Activated T-cell treated with anti-CD3 and anti-CD28 coated beads, Interleukin-2, amount 50 U/mL, for 72 hours (primary cell): ENCODE measurements at places on chromosomes 13 and 19. TPM values are rescaled to one million over a fixed set of nuclear protein-coding genes. Genes with fewer than 3 reads are reported as not detected.
A peak's percentile ranks its signal among the peaks of the same experiment; 100 is the strongest.

- H3K27me3 ChIP-seq = no peaks in the 10 kb centered on the region
- no peak overlapping the region for H3K27ac ChIP-seq
- peak; percentile 36 for DNase-seq
Observed at GRCh38 chr19:9406798-9407352, 28.5 kb downstream of the ZNF266 start.

Gene ZNF700
- total RNA-seq = 17.2 TPM

DNA sequence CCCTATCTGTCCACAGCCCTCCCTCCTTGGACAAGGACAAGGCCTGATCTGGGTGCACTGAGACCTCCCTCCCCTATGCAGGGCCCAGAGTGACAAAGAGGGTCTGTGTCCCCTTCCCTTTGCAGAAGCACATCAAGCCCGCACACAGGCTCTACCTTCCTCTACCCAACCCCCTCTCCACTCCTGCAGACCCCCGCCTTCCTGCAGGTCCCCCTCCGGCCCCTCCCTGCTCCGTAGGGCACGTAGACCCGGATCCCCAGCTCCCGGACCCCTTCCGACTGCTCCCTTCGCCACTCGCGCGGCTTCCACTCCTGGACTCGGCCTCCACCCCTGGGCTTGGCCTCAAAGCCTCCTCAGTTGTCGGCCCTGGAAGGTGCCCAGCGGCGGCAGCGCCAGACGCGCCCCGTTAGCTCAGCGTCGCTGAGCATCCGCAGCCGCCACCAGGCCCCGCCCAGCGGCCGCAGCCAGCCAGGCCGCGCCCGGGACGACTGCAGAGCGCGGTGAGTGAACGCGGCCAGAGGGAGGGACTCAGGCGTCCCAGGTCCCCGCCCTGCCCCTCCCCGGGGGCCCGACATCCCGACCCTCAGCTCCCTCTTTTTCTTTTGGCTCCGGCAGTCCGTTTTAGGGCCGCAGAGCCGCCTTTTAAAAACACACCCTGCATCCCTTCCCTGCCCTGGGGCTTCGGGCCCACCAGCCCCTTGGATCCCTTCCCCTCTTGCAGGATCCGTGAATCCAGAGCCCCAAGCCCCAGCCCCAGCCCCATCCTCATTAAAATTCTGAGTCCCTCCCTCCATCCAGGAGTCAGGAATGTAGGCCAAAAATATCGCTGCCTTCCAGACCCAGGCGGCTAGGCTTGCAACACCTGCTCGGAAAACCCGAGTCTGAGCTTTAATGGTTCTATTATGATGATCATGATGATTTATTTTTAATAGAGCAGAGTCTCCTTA, 1.5 kb upstream of the MYADM start:
- DNase-seq = peak; percentile 79
- peak overlapping the region; percentile 66 for H3K27ac ChIP-seq
- H3K36me3 ChIP-seq = peaks cover 4% of the 10 kb centered on the region

DNA sequence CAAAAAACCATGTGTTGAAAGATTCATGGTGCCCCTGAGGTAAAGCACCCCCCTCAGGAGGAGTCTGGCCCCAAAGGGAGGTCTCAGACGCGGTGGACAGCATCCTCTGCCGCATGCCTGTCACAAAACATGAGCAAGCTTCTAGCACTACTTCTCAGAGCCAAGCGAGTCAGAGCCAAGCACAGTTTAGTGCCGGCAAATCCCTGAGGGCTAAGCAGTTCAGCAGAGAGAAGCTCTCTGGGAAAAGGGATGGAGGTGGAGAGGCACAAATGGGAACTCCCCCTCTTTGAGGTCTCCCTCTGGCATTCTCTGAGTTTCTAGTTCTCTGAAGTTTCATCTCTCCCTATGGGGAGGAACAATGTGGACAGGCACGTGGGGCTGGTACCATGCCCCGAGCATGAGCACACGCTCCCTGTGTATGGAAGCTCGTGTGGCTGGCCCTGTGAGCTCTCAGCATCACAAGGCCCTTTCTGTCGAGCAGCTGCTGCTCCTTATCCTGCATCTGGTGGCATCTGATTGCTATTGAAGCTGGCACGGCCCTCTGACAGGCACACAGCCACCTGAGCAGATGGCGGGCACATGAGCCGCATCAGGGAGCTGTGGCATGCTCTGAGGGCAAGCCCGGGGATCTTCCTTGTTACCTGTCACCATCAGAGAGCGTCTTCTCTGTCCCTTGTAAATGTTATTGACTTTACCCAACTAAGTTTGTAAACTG, 325.1 kb downstream of the SLC7A1 start:
- no peak overlapping the region for H3K27ac ChIP-seq
- H3K4me3 ChIP-seq = no peak overlapping the region
- no peaks in the 10 kb centered on the region for H3K4me1 ChIP-seq
- H3K36me3 ChIP-seq = no peaks in the 10 kb centered on the region

Gene RASIP1
- 0.53 TPM for total RNA-seq

GRCh38 chr13:50910485-50910805, 854 bp downstream of the RNASEH2B start:
- H3K36me3 ChIP-seq = no peaks in the 10 kb centered on the region
- H3K4me3 ChIP-seq = peak overlapping the region; percentile 95
- peaks cover 31% of the 10 kb centered on the region for H3K4me1 ChIP-seq
- no peak for DNase-seq

GRCh38 chr13:42453091-42453645, 120.8 kb upstream of the TNFSF11 start:
- peaks cover 19% of the 10 kb centered on the region for H3K36me3 ChIP-seq
- peaks cover 8% of the 10 kb centered on the region for H3K4me1 ChIP-seq
- no peaks in the 10 kb centered on the region for H3K27me3 ChIP-seq
- peak overlapping the region; percentile 44 for H3K27ac ChIP-seq
- no peak overlapping the region for H3K4me3 ChIP-seq

DNA sequence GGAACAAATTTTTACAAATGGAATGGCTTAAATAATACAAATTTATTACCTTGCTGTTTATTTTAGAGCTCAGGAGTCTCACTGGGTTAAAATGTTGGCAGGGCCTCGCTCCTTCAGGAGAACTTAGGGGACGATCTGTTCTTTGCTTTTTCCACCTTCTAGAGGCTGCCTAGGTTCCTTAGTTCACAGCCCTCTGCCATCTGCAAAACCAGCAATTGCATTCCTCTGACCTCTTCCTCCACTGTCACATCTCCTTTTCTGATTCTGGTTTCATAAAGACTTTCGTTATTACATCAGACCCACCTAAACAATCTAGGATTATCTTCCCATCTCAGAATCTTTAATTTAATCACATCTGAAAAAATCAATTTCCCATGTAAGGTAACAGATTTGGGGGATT, 249.6 kb upstream of the SPRY2 start:
- H3K27me3 ChIP-seq = no peaks in the 10 kb centered on the region
- no peaks in the 10 kb centered on the region for H3K36me3 ChIP-seq
- H3K4me3 ChIP-seq = no peak overlapping the region
- H3K27ac ChIP-seq = no peak overlapping the region

DNA sequence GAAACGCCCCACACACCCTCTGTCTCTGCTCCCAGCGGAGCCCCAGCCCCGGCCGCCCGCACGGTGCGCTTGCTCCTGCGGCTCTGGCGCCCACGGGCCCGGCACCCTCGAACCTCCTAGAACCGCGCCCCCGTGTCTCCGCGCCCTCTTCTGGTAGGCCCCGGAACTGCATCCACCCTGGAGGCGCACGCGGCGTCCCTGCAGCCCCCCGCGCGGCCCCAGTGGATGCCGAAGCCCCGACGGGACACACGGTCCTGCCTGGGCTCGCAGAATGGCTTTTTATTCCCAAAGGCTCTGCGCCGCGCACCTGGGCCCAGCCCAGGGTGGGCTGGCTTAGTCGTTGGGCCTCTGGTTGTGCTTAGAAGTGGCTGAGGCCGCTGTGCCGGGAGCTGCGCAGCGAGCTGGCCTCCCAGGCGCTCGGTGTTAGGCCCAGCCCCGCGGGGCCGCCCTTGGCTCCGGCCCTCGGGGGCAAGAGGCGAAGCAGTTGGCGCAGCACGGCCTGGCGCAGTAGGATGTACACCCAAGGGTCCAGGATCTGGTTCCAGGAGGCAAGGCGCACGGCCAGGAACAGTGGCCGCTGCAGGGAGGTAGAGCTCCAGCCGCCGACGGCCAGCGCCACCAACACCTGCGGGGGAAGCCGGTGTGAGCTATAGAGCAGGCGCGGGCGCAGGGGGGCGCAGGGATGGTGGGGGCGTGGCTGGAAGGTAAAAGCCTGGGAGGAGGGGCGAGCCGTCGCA, 2.8 kb downstream of the PTGER1 start:
- H3K4me1 ChIP-seq = peaks cover 36% of the 10 kb centered on the region
- H3K4me3 ChIP-seq = peak overlapping the region; percentile 70
- peak; percentile 89 for DNase-seq
- H3K27ac ChIP-seq = no peak overlapping the region
